ENCODE measurements at places on chromosomes 1 and 21.

GRCh38 chr1:42966688-42967612, 8.3 kb upstream of the SLC2A1 start:
- DNase-seq: peak; percentile 70

GRCh38 chr1:4673494-4673893, 19.1 kb downstream of the AJAP1 start:
- no peak for DNase-seq

- DNase-seq: no peak
These were observed 12.5 kb downstream of the KCNN3 start for GRCh38 chr1:154857441-154858215.

- DNase-seq: no peak
These were observed 78.7 kb downstream of the RGL1 start for GRCh38 chr1:183883623-183884022.

GRCh38 chr1:18110598-18110939, 3.0 kb downstream of the IGSF21 start:
- DNase-seq: no peak

GRCh38 chr1:151189637-151190445, at the start of gene VPS72:
VPS72 (minus strand) TSS chr1:151190197; CDS start chr1:151190121, 76 bp downstream.
- DNase-seq: peak; percentile 95

GRCh38 chr1:17009706-17010105, 2.0 kb downstream of the ATP13A2 start:
- DNase-seq: peak; percentile 18

DNA sequence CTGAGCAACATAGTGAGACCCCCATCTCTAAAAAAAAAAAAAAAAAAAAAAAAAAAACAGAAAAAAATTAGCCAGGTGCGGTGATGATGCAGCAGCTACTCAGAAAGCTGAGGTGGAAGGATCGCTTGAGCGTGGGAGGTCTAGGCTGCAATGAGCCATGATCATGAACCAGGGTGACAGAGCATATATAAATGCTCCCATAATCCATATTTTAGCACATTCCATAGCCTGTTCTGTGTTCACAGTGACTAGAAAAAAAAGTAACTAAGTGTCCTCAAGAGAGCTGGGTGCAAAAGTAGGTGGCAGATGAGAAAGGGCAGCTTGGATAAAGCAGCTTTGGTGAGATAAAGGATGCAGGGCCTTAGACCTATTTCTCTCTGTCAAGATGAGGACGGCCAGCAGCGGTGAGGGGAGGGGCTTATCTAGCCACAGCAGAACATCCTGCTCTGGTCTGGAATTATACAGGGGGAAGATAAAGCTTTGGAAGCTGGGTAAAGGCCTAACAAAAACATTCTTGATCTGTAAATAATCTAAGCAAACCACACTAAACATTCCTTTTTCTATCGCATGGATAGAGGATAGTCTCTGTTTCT, 205.3 kb downstream of the DAB1 start:
- DNase-seq: peak; percentile 88

- no peak for DNase-seq
These were observed 57.7 kb downstream of the RGS7 start for GRCh38 chr1:241299347-241299746.

- no peak for DNase-seq
These were observed 27.5 kb downstream of the DMBX1 start for GRCh38 chr1:46517010-46517600.

DNA sequence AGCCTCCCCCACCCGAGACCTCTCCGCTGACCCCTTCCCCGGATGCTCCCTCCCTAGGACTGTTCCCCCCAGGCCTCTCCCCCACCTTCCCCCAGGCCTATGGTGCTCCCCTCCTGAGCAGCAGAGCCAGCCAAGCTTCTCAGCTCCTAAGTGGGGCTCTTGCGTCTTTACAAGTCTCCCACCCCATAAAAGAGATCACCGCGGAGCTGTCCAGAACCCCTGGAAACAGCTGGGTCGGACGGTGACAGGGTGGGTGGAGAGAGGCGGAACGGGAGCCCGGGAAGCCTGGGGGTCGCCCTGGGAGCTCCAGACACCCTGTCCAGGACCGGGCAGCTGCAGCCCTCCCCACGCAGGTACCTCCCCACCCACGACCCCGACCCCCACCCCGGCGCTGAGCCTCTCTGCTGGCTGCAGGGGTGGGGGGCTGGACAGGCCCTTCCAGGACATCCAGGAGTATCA, 61.2 kb downstream of the WNT9A start:
- peak; percentile 52 for DNase-seq

Measured in umbilical cord (tissue), 2 donors.